Body of pancreas (tissue), 4 donors: ENCODE measurements at places on chromosomes 4 and X. TPM values are rescaled to one million over a fixed set of nuclear protein-coding genes. Genes with fewer than 3 reads are reported as not detected.

The SPARCL1 gene
- total RNA-seq: 137 TPM

The RRH gene
- not detected for total RNA-seq

The PNMA3 gene
- 0.33 TPM for total RNA-seq

The FAM47A gene
- not detected for total RNA-seq

The NWD2 gene
- total RNA-seq: 4.0 TPM

- no peak for DNase-seq
These were observed 90.9 kb downstream of the ZNF827 start for GRCh38 chr4:145847764-145848163.

GRCh38 chr4:183533698-183534097, 28.8 kb downstream of the ING2 start:
- DNase-seq: no peak

GRCh38 chr4:71184195-71184781, 154.5 kb upstream of the SLC4A4 start:
- DNase-seq: peak; percentile 48

- peak; percentile 2 for DNase-seq
These were observed 57.3 kb upstream of the TCEAL2 start for GRCh38 chrX:102067966-102068723.

- DNase-seq: no peak
These were observed 204.5 kb downstream of the DTHD1 start for GRCh38 chr4:36485885-36486284.

- DNase-seq: no peak
These were observed 179.7 kb upstream of the NDP start for GRCh38 chrX:44152852-44153251.
